NCI-H2081 treated with DMSO at 0.1 percent for 48 hours (cell line): ENCODE measurements at places on chromosomes 7 and 10.

- no peak for DNase-seq
These were observed 17.1 kb downstream of the RNF32 start for GRCh38 chr7:156657681-156658080.

- no peak for DNase-seq
These were observed 136.7 kb downstream of the NEBL start for GRCh38 chr10:20760460-20760859.

DNA sequence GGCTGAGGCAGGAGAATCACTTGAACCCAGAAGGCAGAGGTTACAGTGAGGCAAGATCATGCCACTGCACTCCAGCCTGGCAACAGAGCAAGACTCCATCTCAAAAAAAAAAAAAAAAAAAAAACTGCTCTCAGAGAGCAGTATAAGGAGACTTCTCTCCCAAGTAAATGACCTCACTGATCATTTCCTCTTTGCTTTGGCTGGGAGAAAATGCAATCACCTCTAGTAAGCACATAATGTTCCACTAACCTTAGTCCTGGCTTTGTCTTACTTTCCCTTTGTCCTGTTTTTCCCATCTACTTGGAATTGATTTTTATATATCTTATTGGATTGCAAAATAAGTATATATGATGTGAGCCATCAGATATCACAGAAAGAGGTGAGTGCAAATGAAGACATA is 2.5 kb downstream of the SLC25A13 start:
- DNase-seq: no peak

- no peak for DNase-seq
These were observed 221.8 kb upstream of the TMEM72 start for GRCh38 chr10:44689368-44689767.

DNA sequence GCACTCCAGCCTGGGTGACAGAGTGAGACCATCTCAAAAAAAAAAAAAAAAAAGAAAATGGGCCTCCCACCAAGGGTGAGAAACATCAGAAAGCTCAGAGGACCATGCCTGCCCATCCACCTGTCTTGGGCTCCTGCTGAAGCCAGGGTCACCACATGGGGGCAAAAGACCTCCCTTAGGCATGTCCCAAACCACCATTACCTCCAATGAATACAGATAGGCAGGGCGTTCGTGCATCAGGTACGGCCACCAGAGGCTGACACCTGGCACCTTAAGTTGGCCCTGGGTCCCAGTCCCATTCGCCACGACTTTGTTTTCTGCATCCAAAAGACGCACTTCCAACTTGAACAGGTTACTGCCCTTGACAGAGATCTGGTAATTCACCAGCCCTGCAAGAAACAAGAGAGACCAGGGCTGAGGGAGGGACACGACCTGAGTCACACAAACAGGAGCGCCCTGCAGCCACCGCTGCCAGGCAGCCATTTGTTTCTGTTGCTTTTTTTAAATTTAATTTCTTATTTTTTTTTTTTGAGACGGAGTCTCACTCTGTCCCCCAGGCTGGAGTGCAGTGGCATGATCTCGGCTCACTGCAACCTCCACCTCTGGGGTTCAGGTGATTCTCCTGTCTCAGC is 6.1 kb downstream of the GUSB start:
- no peak for DNase-seq
